ENCODE measurements at places on chromosomes 7 and 10. TPM values are rescaled to one million over a fixed set of nuclear protein-coding genes. Genes with fewer than 3 reads are reported as not detected.

Gene ENKUR
- 0.26 TPM for total RNA-seq

DNA sequence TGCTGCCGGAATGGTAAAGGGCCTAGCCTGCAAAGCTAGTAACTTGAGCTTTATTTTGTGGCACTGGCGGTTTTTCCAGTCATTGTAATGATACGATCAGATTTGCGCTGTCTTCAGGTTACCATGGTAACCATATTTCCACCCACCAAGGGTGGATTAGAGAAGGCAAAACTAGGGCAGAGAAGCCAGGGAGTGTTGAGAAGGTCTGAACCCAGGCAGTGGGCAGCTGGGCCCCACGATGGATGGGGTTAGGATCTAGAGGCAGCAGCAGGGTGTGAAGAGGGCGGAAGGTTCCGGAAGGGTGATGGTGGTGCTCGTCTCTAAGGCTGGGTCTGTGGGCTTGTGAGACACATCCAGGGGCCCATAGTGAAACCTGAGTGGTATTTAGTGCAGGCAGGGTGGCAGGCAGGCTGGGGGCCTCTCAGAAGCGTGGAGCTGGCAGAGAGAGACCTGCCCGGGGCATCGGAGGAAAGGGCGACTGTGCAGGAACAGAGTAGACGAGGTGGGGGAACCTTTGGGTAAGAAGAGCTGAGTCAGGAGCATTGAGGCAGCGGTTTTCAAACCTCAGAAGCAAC is 87.9 kb upstream of the GTF2I start:
- no peak overlapping the region for H3K4me3 ChIP-seq
- peaks cover 6% of the 10 kb centered on the region for H3K36me3 ChIP-seq
- H3K4me1 ChIP-seq, result no peaks in the 10 kb centered on the region
- no peak for DNase-seq
- no peak overlapping the region for H3K27ac ChIP-seq

DNA sequence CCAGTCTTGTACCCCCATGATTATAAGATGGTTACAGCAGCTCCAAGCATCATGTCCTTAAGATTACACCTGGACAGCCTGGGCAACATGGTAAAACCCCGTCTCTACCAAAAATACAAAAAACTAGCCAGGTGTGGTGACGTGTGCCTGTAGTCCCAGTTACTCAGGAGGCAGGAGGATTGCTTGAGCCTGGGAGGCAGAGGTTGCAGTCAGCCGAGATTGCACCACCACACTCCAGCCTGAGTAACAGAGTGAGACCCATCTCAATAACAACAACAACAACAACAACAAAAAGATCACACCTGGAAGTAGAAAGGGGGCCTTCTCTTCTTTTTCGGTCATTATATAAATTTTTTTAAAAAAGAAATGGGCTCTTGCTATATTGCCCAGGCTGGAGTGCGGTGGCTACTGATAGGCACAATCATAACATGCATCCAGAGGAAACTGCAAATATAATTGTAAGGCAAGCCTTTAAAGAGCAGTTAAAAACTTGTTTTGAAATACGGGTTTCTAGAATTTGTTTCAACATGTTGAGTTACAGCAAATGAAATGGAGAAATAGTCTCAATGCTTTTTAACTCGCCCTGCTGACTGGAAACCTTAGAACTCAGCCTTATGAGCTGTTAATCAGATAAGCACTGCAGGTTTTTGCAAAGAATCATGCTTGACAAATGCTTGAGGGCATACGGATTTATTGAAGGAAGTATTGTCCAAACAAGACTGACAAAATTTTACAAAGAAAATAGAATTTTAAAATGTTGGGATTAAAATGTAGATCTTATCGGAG is 4.7 kb upstream of the ENTPD7 start:
- H3K36me3 ChIP-seq, result no peaks in the 10 kb centered on the region
- no peak overlapping the region for H3K4me3 ChIP-seq
- H3K27ac ChIP-seq, result no peak overlapping the region
- DNase-seq, result no peak

- no peaks in the 10 kb centered on the region for H3K4me1 ChIP-seq
- H3K27ac ChIP-seq, result no peak overlapping the region
- no peaks in the 10 kb centered on the region for H3K27me3 ChIP-seq
- H3K36me3 ChIP-seq, result peaks cover 7% of the 10 kb centered on the region
- no peak for DNase-seq
These were observed 13.6 kb downstream of the MICU1 start for GRCh38 chr10:72612203-72612826.

Gene PKD2L1
- total RNA-seq, result 0.20 TPM

Gene NUTM2D
- total RNA-seq, result 2.3 TPM

Data from H9 (cell line).